Activated CD4-positive, alpha-beta T cell treated with anti-CD3 and anti-CD28 coated beads, Interleukin-2, amount 10 ng/mL, durations not matched to agents 24 days and 14 days (primary cell): ENCODE measurements at places on chromosomes 5 and 9. TPM values are rescaled to one million over a fixed set of nuclear protein-coding genes. Genes with fewer than 3 reads are reported as not detected.
A peak's percentile ranks its signal among the peaks of the same experiment; 100 is the strongest.

Gene ECM2
- total RNA-seq: not detected in 2 replicates

- no peaks in the 10 kb centered on the region for H3K4me1 ChIP-seq
- no peak overlapping the region for H3K27ac ChIP-seq
- peak; percentile 79 for DNase-seq
- no peaks in the 10 kb centered on the region for H3K36me3 ChIP-seq
- no peak overlapping the region for H3K4me3 ChIP-seq
Observed at GRCh38 chr9:4117835-4118610, 181.8 kb downstream of the GLIS3 start.

GRCh38 chr5:29950416-29951145 is 1242.9 kb upstream of the CDH6 start:
- no peaks in the 10 kb centered on the region for H3K4me1 ChIP-seq
- H3K36me3 ChIP-seq: no peaks in the 10 kb centered on the region
- H3K4me3 ChIP-seq: no peak overlapping the region
- H3K27me3 ChIP-seq: no peaks in the 10 kb centered on the region
- no peak overlapping the region for H3K27ac ChIP-seq

DNA sequence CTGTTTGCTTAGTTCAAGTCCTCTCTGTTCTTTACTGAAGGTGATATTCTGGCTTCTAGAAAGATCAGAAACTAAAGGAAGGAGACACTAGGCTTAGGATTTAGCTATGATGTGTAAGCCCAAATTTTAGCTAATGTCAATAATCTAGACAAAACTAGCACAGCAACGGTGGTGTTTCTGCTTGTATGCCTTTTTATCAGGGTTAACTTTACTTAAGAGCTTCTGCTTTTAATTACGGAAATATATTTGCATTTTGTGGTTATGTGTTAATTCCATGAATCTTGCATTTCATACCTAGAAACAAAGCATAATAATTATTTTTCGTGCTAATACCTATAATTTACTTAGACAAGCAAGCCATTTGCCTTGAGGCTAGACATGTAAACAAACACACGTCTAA is 96.1 kb downstream of the PAX5 start:
- peaks cover 6% of the 10 kb centered on the region for H3K27me3 ChIP-seq
- no peak overlapping the region for H3K4me3 ChIP-seq
- H3K4me1 ChIP-seq: peaks cover 13% of the 10 kb centered on the region
- H3K27ac ChIP-seq: no peak overlapping the region
- H3K36me3 ChIP-seq: no peaks in the 10 kb centered on the region
- no peak for DNase-seq

DNA sequence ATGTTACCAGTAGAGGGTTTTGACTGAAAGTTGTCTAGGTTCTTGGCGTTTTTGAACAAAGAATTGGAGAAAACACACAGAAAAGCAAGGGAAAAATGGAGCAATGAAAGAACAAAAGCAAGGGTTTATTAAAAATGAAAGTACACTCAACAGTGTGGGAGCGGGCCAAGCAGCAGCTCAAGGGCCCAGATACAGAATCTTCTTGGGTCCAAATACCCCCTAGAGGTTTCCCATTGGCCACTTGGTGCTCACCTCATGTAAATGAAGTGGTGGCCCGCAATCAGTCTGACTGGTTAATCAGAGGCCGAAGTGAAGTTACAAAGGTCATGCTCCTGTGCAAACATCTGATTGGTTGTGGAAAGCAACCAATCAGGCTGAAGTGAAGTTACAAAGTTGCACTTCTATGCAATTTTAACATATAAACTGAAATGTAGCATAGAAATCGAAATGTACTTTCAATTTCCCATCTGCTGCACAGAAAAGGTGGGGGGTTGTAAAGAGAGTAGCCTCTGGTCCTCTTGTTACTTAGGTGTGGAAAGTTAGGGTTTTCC is 1.9 kb upstream of the GM2A start:
- no peaks in the 10 kb centered on the region for H3K27me3 ChIP-seq
- H3K36me3 ChIP-seq: no peaks in the 10 kb centered on the region
- H3K27ac ChIP-seq: peak overlapping the region; percentile 64
- peaks cover 30% of the 10 kb centered on the region for H3K4me1 ChIP-seq

DNA sequence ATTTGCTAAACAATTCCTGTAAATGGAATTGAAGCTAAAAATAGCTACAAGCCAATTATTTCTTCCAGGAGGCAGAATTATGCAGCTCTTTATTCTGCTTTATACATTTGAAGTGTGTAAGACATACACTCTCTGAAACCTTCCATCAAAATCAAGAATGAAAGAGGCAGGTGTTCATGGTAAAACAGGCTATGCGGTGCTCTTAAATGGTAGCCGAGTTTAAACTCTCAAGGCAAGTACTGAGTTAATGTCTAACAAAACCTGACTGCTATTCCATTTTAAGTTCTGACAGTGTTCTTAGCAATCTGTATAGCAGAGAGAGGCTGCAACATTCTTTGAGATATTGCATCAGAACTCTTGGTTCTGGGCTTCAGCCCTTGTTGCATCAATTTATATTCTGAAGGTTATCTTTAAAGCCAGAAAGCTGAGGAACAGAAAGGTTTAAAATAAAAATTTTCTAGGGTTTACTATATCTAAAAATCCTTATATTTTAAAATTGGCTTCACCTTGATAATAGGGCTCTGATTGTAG is 248.3 kb upstream of the CCNG1 start:
- no peak for DNase-seq
- H3K36me3 ChIP-seq: no peaks in the 10 kb centered on the region
- H3K27me3 ChIP-seq: no peaks in the 10 kb centered on the region
- no peak overlapping the region for H3K4me3 ChIP-seq
- no peaks in the 10 kb centered on the region for H3K4me1 ChIP-seq
- no peak overlapping the region for H3K27ac ChIP-seq

Gene CDC20B
- not detected in 2 replicates for total RNA-seq

- no peak overlapping the region for H3K4me3 ChIP-seq
- no peaks in the 10 kb centered on the region for H3K36me3 ChIP-seq
- no peak overlapping the region for H3K27ac ChIP-seq
- DNase-seq: no peak
- H3K4me1 ChIP-seq: no peaks in the 10 kb centered on the region
Observed at GRCh38 chr9:79240774-79241173, 331.0 kb upstream of the TLE4 start.

GRCh38 chr9:98807070-98807813 is at the start of gene GALNT12:
Gene GALNT12 (plus strand): TSS chr9:98807670. CDS start chr9:98807699, 29 bp downstream.
- H3K4me3 ChIP-seq: peak within 1 kb of the TSS; percentile 85
- H3K36me3 ChIP-seq: no peaks in the 10 kb centered on the region
- peaks cover 24% of the 10 kb centered on the region for H3K4me1 ChIP-seq
- peaks cover 47% of the 10 kb centered on the region for H3K27me3 ChIP-seq

- H3K27me3 ChIP-seq: peaks cover 4% of the 10 kb centered on the region
- peak overlapping the region; percentile 26 for H3K4me3 ChIP-seq
- no peak overlapping the region for H3K27ac ChIP-seq
- peaks cover 12% of the 10 kb centered on the region for H3K36me3 ChIP-seq
- H3K4me1 ChIP-seq: peaks cover 44% of the 10 kb centered on the region
- DNase-seq: no peak
Observed at GRCh38 chr9:5834214-5834613, 1.3 kb upstream of the ERMP1 start.

Gene SPINK7
- not detected in 2 replicates for total RNA-seq
